Activated T-cell treated with anti-CD3 and anti-CD28 coated beads, Interleukin-2, amount 50 U/mL, for 24 hours (primary cell): ENCODE measurements at places on chromosomes 1 and 21.

GRCh38 chr1:170853867-170854266 lies 81.5 kb upstream of the MROH9 start:
- no peak overlapping the region for H3K4me3 ChIP-seq
- peaks cover 17% of the 10 kb centered on the region for H3K27me3 ChIP-seq
- no peaks in the 10 kb centered on the region for H3K4me1 ChIP-seq
- no peak overlapping the region for H3K27ac ChIP-seq

DNA sequence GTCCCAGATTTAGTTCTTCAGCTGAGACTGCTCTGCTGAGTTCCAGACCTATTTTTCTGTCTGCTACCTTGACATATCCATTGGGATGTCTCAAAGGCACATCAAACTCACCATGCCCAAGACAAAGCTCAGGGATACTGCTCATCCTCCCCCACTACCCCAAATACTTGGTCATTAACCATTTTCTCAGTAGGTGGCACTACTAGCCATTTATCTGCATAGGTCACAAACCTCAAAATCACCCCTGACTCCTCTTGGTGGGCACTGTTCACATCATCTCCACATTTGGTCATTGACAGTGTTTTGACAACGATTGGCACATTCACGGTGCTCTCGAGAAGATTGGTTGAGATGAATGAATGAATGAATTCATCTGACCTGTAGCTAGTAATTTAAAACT lies 32.1 kb downstream of the CACNA1S start:
- no peak overlapping the region for H3K4me3 ChIP-seq
- no peak for DNase-seq

- no peak overlapping the region for H3K4me3 ChIP-seq
- H3K27ac ChIP-seq: no peak overlapping the region
- peaks cover 13% of the 10 kb centered on the region for H3K27me3 ChIP-seq
- H3K4me1 ChIP-seq: no peaks in the 10 kb centered on the region
Measured at GRCh38 chr21:46079352-46080170, 18.4 kb upstream of the COL6A2 start.

- no peak for DNase-seq
- H3K27ac ChIP-seq: no peak overlapping the region
- H3K4me3 ChIP-seq: no peak overlapping the region
- no peaks in the 10 kb centered on the region for H3K36me3 ChIP-seq
- H3K4me1 ChIP-seq: peaks cover 25% of the 10 kb centered on the region
Measured at GRCh38 chr21:45326169-45326851, 38.6 kb upstream of the POFUT2 start.

DNA sequence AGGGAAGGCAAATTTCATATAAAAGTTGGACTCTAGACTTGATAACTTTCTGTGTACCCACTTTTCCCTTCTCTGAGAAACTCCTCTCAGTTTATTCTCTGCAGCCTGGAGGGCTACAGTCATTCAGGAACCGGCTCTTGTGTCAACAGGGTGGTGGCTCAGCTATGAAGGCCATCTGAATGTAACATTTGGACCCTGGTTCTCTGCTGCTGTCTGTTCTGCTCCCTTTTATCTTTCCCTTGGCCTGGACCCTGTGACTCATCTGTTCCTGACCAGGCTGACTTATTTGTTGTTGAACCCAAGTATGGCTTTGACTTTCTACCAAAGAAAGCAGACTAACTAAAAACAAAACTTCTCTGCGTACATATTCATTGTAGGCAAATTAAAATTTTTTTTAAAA lies 75.4 kb downstream of the CENPF start:
- no peak overlapping the region for H3K4me3 ChIP-seq
- no peaks in the 10 kb centered on the region for H3K36me3 ChIP-seq

DNA sequence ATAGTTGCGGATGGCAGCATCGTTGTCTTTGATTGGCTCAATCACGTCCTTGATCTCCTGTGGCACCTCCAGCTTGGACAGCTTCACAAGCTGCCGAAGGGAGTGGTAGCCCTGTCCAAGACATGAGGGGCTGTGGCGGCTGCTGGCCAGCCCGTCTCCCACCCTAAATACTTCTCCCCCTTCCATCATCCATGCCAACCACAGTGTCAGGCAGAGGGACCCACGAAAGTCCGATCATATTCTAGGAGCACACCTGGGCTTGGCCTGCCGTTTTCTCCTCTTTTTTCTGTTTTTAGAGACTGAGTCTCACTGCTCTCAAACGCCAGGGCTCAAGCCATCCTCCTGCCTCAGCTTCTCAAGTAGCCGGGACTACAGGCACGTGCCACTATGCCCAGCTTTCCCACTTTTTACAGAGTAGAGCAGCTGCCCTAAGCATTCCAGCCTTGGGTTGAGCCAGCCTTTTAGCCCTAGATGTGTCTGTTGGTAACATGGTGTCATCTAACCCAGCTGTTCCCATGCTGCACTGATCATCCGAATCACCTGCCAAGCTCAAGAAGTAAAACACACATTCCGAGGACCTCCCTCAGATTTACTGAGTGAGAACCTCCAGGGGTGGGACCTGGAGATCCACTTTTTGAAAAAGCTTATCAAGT lies 10.4 kb downstream of the MTHFR start:
- peaks cover 78% of the 10 kb centered on the region for H3K36me3 ChIP-seq
- no peak overlapping the region for H3K4me3 ChIP-seq
- H3K27me3 ChIP-seq: no peaks in the 10 kb centered on the region

DNA sequence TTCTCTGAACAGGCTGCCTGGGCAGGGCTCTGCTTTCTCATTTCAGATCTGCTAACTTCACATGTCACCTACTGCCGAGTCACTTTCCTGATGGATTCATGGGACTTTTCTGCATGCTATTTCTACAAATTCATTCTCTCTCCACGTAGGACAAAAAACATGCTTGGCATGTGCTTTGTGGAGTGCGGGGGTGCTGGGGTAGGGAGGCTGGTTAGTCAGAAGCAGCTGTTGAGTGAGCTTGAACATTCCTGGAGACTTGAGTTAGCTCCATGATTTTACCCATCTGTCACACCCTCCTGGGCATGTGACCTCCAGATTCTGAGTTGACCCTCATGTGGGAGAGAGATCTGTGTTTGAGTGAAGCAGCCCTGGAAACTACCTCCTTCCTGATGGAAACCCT lies 71.4 kb downstream of the UCK2 start:
- H3K4me1 ChIP-seq: peaks cover 10% of the 10 kb centered on the region
- H3K4me3 ChIP-seq: no peak overlapping the region
- DNase-seq: no peak
- no peaks in the 10 kb centered on the region for H3K27me3 ChIP-seq
- peaks cover 91% of the 10 kb centered on the region for H3K36me3 ChIP-seq

DNA sequence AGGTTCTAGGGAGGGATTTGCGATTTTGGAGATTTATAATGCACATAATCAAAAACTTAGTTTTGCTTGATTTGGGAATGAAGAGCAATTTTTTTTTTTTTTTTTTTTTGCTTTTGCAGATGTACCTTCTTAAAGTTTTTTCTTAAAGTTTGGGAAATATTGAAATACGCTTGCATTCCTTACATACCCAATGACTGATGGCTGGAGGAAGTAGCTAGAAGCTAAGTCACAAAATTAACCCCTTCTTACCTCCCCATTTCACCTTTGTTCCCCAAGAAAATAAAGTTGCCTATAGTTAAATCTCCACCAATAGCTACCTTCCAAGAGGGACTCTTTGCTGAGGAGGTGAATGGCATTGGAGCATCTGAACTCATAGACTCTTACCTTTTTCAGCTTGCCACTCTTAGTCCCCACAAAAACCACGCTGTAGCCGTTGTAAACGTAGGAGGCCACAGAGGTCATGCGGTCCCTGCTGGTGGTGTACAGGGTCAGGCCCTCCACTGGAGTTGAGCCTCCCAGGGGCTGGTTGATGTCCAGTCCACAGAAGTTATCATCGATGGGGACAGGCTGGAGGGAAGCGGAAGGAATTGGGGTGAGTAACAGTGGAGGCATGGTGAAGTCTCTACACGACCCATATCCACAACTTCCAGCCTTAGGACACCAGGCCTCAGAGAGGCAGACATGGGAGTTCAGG lies 34.1 kb downstream of the PLXNA2 start:
- no peaks in the 10 kb centered on the region for H3K27me3 ChIP-seq
- no peak for DNase-seq
- H3K27ac ChIP-seq: no peak overlapping the region
- no peaks in the 10 kb centered on the region for H3K36me3 ChIP-seq

DNA sequence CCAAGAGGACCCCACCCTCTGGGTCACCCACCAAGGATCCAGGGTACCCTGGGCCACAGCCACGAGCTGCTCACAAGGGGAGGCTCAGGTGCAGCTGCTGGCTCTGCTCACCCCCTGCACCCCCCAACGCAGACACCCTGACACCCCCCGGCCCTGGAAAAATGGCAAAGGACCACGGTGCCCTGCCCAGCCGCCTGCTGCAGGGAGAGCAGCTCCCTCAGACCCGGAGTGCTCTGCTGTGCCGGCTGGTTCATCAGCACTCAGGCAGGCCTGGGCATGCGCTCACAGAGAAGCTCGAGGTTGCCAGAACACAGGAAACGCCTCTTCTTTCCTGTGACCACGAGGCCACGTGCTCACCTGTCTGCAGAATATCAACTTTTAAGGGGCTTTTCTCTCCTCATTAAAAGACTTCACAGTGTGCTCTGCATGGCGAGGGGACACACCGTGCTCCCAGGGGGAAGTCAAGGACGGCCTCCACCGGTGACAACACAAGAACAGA lies 4.3 kb upstream of the C1QTNF12 start:
- peak overlapping the region; percentile 94 for H3K27ac ChIP-seq
- H3K4me1 ChIP-seq: peaks cover 17% of the 10 kb centered on the region
- peak overlapping the region; percentile 32 for H3K4me3 ChIP-seq
- H3K36me3 ChIP-seq: peaks cover 43% of the 10 kb centered on the region
- DNase-seq: peak; percentile 82

DNA sequence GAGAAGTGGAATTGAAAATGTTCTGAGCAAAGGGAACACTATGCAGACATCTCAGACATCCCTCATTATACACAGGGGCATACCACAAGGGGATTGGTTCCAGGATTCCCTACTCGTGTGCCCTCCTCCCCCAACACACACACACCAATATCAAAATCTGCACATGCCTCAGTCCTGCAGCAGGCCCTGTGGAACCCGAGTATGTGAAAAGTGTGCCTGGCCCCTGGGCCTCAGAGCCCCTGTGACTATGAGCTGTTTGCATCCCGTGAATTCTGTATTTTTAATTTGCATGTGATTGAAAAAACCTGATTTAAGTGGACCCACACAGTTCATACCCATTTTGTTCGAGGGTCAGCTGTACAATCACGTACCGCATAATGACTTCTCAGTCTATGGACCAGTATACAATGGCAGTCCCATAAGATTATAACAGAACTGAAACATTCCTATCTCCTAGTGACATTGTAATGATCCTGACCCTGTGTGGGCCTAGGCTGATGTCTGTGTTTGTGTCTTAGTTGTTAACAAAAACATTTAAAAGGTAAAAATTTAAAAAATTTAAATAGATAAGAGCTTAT lies 11.3 kb downstream of the POU2F1 start:
- no peaks in the 10 kb centered on the region for H3K36me3 ChIP-seq
- H3K4me1 ChIP-seq: peaks cover 56% of the 10 kb centered on the region
- no peaks in the 10 kb centered on the region for H3K27me3 ChIP-seq

- no peaks in the 10 kb centered on the region for H3K27me3 ChIP-seq
- no peak overlapping the region for H3K27ac ChIP-seq
- peaks cover 17% of the 10 kb centered on the region for H3K36me3 ChIP-seq
- no peak for DNase-seq
- H3K4me3 ChIP-seq: no peak overlapping the region
- H3K4me1 ChIP-seq: peaks cover 8% of the 10 kb centered on the region
Measured at GRCh38 chr1:232036181-232036933, 409.8 kb downstream of the DISC1 start.

DNA sequence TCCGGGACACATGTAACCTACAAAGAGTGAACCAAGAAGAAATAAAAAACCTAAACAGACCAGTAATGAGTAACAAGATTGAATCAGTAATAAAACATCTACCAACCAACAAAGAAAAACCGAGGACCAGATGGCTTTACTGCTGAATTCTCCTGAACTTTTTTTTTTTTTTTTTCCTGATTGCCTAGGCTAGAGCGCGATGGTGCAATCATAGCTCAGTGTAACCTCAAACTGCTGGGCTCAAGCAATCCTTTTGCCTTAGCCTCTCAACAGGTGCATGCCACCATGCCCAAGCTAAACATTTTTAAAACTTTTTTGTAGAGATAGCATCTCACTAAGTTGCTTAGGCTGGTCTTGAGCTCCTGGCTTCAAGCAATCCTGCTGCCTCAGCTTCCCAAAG lies 11.2 kb upstream of the FGGY start:
- H3K27me3 ChIP-seq: peaks cover 7% of the 10 kb centered on the region
- no peak overlapping the region for H3K4me3 ChIP-seq
- peaks cover 2% of the 10 kb centered on the region for H3K4me1 ChIP-seq

- no peaks in the 10 kb centered on the region for H3K36me3 ChIP-seq
- no peak overlapping the region for H3K4me3 ChIP-seq
- no peak overlapping the region for H3K27ac ChIP-seq
- no peaks in the 10 kb centered on the region for H3K27me3 ChIP-seq
- H3K4me1 ChIP-seq: no peaks in the 10 kb centered on the region
- no peak for DNase-seq
Measured at GRCh38 chr1:245666412-245666811, 511.6 kb downstream of the KIF26B start.

DNA sequence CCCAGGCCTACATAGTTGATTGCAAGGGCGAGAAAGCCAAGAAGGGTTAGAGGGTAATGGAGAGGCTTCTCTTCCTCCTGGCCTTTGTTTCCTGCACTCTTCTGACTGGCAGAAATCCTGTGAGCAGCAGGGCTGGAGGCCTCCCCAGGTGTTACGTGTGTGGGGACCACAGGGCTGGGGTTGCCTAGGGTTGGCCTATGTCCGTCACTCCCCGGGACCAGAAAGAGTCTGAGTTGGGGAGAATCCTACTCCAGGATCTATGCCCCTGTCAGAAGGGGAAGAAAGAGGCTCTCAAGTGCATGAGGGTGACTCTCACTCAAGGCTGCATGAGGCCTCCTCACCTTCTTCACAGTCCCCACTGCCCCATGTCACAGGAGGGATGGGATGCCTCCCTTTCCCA lies 38.5 kb downstream of the IGFN1 start:
- no peak overlapping the region for H3K4me3 ChIP-seq
- DNase-seq: no peak
- no peaks in the 10 kb centered on the region for H3K36me3 ChIP-seq
- peaks cover 23% of the 10 kb centered on the region for H3K27me3 ChIP-seq
- H3K27ac ChIP-seq: no peak overlapping the region

- H3K4me1 ChIP-seq: no peaks in the 10 kb centered on the region
- no peak for DNase-seq
- H3K27ac ChIP-seq: no peak overlapping the region
Measured at GRCh38 chr1:17690906-17691634, 64.1 kb upstream of the ACTL8 start.

DNA sequence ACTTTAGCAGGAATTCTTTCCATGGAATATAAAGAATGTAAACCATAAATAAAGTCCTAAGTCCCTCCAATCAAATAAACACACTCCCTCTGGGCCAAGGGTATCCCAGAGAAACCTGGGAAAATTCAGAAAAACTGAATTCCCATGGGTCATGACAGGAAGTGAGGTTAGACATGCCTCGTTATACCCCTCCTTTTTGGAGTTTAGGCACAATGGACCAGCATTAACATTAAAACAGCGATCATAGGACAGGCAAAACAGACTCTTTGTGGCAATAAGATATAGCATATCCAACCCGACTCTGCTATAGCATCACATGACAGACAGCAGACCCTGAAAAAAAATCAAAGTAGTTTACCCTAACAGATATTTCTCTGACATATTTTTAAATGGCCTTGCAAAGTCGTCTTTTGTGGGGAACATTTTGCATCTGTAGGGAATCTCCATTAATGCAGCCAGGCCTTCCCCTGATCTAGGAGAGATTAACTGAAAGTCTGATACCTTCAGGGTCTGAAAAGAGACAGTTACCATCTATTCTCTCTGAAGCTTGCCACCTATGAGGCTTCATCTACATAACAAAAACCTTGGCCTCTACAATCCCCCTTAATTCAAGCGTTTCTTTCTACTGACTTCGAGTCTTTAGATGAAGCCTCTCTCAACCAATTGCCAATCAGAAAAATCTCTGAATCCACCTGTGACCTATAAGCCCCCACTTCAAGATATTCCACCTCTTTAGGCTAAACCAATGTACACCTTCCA lies 143.0 kb upstream of the KCNK1 start:
- H3K27me3 ChIP-seq: peaks cover 13% of the 10 kb centered on the region
- no peaks in the 10 kb centered on the region for H3K4me1 ChIP-seq
- no peak for DNase-seq
- H3K4me3 ChIP-seq: no peak overlapping the region
